ENCODE measurements at places on chromosomes 7 and 10.

DNA sequence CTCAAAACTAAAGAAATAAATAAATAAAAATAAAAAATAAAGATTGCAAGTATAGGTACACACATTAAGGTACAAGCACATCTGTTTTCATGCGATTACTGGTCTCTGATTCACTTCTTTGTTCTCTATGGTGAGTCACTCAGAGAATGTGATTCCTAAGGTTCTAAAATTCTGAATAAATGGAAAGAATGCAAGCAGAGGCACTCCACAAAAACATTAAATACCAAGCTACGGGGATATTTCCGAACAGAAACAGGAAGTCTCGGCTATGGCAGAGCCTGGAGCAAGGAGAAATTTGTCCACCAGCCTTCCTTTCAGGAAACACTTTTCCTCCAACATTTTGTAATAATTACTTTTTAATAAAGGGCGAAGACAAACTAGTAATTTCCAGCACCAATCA lies 1.4 kb downstream of the VOPP1 start:
- DNase-seq, result peak; percentile 96

DNA sequence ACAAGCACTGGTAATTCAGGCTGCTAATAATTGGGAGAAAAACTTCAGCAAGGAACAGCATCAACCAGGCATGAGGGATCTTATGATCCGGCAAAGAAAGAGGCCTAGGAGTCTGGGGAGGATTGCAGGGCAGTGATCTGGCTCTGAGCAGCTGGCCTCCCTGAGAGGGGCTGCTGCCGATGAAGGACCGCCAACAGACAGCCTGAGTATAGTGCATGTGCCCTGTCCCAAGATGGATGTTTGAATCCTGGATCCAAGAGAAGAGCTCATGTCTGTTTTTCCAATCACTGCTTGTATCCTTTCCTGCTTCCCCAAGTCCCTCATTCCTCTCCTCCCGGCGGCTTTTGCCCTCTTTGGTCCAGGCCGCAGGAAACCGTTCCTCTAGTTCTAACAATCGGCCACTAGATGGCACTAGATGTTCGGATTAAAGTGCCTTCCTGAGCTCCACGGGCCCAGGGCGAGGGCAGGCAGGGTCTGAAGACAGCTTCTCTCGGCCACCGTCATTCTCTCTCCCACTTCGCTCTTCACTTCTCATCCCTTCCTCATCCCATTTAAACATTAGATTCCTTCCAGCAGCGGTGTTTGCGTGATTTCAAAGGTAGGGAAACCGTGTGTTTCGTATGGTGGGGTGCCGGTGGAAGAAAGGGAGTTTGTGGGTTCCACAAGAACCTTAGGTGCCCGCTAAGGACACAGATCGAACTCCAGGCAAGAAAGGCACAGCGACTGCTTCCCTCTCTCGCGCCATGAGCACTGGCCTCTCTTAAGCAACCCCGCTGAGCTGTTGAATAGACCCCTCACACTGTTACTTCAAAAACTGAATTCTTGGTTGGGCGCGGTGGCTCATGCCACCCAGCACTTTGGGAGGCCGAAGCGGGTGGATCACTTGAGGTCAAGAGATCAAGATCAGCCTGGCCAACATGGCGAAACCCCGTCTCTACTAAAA lies 82.4 kb downstream of the ADCYAP1R1 start:
- peak; percentile 76 for DNase-seq

DNA sequence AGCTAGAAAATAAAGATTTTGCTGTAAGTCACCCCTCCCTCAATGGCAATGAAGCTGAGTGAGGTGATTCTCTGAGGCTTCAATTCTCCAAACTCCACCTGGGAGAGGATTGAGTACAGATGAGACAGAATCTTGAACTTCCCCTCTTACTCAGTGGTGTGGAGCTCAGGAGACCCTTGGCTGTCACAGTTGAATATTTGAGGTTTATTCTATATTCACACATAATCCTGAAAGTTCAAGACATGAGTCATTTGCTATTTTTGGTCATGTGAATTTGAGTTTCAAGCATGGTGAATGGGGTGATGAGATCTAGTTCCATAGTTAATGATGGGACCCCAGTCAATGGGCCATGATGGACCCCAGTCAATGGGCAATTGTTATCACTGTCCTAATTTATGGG lies 13.9 kb upstream of the TECTB start:
- no peak for DNase-seq

DNA sequence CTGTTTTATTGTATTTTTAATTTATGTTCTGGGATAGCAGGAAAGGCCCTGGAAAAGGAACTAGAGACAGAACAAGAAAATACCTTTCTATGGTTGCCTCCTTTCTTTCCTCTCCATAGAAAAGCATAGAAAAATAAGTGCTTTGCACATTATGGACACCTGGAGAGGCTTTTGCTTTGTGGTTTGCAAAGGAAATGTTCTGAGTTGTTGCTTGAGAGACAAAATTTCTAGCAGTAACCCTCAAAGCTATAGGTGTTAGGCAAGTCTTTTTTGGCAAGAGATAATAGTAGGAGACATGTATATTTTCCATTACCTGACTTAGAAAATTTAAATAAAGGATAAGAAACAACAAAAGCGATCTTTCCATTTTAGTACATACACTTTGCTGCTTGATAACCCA lies 378.6 kb upstream of the PRKCQ start:
- DNase-seq, result no peak

- peak; percentile 87 for DNase-seq
Measured at GRCh38 chr7:22858640-22859561, 36.3 kb upstream of the TOMM7 start.

GRCh38 chr10:70847659-70848360 lies 32.1 kb downstream of the SGPL1 start:
- no peak for DNase-seq

- DNase-seq, result no peak
Measured at GRCh38 chr10:47027108-47027783, 116.0 kb downstream of the PTPN20 start.

DNA sequence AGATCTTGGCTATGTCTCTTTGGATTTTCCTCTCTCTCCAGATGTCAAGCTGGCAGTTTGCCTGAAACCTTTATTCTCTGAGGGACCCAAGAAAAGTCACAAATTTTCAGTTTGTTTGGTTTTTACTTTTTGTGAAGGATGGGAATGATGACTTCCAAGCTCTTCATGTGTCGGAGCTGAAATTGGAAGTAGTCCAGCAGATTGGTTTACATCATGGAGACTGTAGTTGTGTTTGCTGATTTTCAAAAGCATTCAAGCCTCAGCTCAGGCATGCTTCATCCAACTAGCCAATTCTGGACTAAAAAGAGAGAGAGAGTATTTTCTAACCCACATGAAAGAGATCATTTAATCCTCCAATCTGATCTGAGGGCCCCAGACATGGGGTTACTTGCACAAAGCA lies 326.2 kb upstream of the AUTS2 start:
- no peak for DNase-seq

- DNase-seq, result no peak
Measured at GRCh38 chr7:123709525-123709924, 39.3 kb downstream of the WASL start.

DNA sequence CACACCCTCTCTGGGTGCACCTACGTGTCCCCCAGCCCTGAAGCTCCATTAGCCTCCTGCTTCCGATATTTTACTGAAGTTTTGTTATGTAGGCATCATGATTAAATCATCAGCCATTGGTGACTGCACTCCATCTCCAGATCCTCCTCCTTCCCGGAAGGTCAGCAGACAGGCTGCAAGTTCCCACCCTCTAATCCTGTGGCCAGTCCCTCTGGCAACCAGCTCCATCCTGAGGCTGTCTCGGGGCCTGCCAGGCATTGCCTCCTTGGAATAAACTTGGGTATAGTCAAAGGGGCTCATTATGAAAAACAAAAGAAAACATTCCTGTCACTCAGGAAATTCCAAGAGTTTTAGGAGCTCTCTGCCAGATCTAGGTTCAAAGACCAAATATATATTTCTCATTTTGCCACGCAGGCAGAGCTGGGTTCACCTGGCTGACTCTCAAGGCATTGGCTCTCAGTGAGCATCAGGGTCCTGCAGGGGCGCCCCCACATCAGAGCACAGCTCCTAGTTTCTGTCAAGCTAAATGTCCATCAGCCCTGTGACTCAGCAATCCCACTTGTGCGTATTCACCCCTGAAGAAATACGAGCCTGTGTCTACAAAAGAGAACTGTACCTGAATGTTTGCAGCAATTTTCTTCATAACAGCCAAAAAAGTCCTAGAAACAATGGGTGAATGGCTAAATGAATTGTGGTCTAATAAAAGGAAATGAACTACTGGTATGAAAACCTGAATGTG lies 27.4 kb upstream of the TMEM72 start:
- DNase-seq, result no peak

DNA sequence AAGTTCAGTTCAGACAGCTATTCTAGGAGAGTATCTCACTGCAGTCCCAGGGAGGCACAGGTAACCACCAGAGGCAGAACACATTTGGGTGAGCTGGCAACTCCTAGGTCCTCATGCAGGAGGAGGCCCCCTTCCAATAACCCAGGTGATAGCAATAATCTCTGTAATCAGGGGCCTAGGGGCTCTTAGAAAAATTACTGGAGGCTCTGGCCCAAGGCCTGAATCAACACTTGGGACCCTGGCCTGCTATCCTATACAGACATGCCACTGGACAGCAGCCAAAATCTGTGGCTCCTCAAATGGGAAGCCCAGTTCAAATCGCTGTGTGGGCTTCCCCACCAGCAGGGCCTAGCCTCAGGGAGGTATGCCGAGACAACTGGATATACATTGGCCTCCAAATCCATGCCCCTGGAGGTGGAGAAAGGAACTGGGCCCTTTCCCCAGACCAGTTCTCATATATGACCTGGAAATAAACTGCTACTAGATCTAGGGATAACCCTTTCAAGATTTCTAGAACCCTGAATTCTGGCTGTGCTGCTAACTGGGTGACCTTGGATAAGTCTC lies 1.6 kb downstream of the AVPI1 start:
- no peak for DNase-seq

DNA sequence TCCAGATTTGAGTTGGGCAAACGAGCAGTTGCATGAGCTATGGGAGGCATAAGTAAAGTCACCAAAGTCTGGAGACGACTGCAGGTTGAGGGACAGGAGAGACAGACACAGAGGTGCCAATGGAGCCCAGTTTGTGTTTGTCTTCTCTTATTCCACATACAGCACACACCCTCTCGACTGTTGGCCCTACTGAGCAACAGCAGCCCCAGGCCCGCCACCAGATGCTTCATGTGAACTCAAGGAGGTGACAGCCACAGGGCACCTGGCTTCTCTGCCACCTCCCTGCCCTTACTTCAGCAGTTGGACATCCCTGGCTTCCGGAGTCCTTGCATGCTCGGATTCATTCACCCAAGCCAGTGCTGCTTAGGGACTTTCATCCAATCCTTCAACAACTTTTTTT lies 6.5 kb upstream of the ATOH7 start:
- no peak for DNase-seq

DNA sequence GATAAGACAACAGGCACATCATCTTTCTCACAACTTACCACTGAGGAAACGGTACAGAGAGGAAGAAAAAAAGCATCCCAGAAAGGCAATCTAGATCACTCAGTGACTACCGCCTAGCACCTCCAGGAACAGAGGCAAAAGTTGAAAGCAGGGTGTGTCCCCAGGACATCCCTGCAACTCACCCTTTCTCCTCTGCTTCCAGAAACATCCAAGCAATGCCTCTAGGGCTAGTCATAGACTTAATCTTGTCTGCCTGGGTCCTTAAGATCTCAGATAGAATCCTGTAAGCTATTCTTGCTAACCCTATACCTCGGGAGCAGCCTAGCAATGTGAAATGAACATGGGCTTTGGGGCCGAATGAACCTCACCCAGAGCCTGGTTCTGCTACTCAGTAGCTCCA lies 18.8 kb upstream of the PDCD4 start:
- no peak for DNase-seq

DNA sequence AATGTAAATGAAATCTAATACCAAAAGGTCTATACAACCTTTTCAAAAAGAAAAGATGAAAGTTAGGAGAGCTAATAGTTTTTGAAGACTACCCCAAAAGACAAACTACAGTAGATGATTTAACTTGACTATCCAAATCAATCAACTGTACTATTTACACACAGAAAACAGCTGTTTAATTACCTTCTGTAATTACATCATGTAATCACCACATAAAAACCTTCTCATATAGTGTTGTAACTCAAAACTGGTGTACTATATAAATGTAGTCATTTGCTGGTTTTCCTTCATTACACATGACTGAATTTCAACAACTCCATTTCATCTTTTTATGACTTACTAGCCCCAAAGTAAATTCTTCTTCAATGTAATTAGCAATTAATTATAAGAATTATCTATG lies 4.5 kb downstream of the RTKN2 start:
- DNase-seq, result no peak

GRCh38 chr10:28878236-28878970 lies 201.1 kb downstream of the BAMBI start:
- no peak for DNase-seq

DNA sequence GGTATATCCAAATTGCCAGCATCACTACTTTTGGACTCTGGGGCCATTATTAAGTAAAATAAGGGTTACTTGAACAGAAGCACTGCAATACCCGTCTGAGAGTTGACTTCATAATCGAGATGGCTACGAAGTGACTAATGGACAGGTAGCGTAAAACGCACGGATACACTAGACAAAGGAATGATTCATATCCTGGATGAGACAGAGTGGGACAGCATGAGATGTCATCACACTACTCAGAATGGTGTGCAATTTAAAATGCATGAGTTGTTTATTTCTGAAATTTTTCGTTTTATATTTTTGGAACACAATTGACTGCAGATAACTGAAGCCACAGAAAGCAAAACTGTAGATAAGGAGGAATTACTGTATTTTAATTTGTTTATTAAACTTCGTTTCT lies 421.5 kb upstream of the LRGUK start:
- peak; percentile 11 for DNase-seq

DNA sequence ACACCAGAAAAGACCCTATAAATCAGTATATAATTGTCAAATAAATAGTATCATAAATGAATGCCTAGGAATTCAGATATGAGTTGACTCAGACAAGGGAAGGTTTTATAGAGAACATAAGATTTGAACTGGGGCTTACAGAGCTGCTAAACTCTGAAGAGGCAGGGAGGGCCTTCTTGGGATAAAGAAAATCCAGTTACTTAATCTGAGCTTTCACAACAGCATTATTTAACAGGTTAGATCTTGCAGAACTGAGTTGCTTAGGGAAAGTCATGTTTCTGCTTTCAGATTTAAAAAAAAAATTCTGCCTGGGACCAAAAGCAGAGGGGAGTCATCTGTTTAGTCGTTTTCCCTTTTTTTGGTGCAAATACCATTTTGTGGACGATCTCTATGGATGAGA lies 594.8 kb upstream of the FZD8 start:
- no peak for DNase-seq

GRCh38 chr7:23394488-23395171 lies 75.7 kb downstream of the IGF2BP3 start:
- no peak for DNase-seq

- DNase-seq, result no peak
Measured at GRCh38 chr10:22992621-22993020, 64.8 kb downstream of the ARMC3 start.

GRCh38 chr10:77721815-77722214 lies 84.2 kb upstream of the KCNMA1 start:
- DNase-seq, result no peak

GRCh38 chr7:138030679-138031351 lies 28.9 kb upstream of the CREB3L2 start:
- no peak for DNase-seq
